ENCODE measurements at places on chromosomes 2 and 18.

DNA sequence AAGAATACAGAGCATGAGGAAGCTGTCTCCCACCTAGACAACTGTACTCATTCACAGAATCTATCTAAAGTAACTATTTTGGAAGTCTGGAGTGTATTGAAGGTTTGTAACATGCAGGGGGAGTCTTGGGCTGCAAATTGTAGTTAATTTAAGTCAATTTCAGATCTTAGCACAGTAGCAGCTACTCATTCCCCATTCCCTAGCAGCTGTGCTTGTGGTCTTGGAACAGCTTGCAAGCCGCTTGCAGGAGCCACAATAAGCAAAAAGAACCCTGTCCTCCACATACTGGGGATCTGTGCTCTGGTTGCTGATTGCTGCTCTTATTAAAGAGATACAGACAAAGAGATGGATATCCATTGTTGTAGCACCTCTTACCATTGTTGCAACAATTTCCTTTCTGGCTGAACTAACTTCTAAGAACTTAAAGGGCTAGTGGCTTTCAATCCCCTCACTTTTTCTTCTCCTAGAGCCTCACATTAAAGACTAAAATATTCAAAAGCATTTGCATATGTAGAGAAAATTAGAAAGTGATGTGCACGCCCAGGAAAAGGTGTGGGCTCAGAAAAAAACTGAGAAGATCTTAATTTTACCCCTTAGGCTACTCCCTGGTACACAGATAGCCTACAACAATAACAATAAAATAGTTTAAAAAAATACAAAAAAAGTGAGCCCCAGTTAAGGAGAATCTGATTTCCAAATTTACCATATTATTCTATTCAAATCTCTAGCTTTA lies 1775.1 kb upstream of the PIK3C3 start:
- no peak for DNase-seq

DNA sequence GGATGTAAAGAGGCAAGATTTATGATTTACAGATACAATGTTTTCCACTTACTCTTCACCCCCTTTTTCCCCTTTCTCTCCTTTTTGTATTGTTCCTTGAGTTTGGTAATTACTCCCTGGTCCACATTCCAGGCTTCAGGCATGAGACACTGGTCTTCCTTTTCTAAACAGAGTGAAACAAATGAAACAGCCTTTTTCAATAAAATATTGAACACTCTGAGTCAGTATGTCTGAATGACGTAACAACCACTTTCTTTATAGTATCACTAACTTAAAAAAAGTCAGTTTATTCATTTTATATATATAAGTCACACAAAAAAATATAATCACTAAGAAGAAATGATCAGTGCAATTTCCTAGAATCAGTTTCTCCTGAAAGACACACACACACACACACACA lies 79.7 kb downstream of the STRN start:
- no peak for DNase-seq

GRCh38 chr2:100606726-100607343 lies 44.0 kb downstream of the PDCL3 start:
- no peak for DNase-seq

DNA sequence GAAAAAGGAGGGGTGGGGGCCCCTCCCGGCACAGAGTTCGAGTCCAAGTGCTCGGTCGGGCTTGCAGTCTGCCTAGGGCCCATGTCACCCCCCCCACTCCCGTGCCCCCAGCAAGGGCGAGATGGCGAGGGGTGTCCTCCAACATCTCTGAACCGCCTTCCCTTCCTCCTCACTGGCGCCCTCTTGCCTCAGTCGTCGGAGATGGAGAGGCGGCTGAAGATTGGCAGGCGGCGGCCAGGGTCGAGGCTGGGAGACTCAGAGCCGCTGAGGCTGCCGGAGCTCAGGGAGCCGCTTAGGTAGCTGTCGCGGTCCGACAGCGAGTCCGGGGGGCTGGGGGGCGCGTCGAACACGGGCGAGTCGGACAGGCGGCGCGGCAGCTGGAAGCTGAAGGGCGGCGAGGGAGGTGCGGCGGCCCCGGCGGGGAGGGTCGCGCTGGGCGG lies 2.3 kb downstream of the ZFP36L2 start:
- DNase-seq, result peak; percentile 59

DNA sequence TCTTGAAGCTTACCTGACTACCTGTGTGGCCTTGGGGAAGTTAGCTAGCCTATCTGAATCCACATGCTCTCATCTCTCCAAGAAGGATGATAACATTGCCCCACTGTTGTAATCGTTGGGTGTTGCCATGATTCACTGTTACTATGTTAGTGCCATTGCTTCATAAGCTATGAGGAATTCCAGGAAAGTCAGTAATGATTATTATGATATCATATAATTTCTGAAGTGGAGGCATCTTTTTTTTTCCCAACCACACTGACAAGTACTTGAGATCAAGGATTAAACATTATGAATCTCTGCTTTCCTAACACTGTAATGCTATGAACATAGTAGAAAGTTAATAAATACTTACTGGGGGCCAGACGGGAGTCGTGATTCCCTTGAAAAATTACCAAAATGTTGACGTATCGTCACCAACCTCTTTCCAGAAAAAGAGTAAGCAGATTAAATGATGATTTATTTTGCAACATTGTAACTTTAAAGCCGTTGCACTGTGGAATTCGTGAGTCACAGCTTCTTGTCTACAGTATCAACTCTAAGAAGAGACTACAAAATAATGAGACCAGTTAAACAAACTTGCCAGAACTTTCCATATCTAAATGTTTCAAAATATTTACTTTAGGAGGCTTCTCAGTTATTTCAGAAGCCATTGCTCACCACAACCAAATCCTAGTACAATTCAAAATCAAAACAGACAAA lies 459.9 kb downstream of the PIK3C3 start:
- DNase-seq, result no peak

GRCh38 chr18:4172196-4173100 lies 282.7 kb downstream of the DLGAP1 start:
- no peak for DNase-seq

GRCh38 chr18:45361125-45361851 lies 254.0 kb upstream of the SLC14A2 start:
- no peak for DNase-seq

GRCh38 chr2:67164771-67165522 lies 232.2 kb upstream of the ETAA1 start:
- DNase-seq, result no peak

- DNase-seq, result peak; percentile 82
These were observed at the start of gene RAB12 for GRCh38 chr18:8608795-8609658. Gene RAB12, plus strand, starts transcription at chr18:8609437. Its CDS starts 3 bp downstream, at chr18:8609440.

- no peak for DNase-seq
These were observed 88.1 kb downstream of the NRXN1 start for GRCh38 chr2:50943791-50944190.

DNA sequence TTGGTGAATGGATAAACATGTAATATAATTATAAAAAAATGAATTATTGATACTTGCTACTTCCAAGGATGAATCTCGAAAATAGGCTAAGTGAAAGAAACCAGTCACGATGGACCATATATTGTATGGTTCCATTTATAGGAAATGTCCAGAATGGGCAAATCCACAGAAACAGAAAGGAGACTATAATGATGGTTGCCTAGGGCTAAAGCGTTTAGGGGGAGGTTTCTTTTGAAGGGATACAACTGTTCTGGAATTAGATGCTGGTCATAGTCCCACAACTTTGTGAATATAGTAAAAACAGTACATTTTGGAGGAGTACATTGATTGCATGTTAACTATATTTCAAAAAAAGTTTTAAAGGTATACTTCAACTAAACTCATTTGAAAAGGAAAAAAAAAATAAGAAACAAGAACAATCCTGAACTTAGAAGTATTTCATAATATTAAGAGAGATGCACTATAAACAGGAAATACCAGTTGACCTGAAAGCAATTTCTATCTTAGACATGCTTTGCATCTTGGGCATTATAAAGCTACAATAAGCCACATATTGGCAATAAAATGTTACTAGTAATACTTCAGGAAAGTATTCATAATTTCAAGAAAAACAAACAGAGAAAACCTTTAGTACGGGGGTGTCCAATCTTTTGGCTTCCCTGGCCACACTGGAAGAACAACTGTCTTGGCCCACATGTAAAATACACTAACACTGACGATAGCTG lies 130.0 kb downstream of the C2orf74 start:
- no peak for DNase-seq

GRCh38 chr2:43018179-43019024 lies 208.0 kb downstream of the ZFP36L2 start:
- no peak for DNase-seq

GRCh38 chr2:15889442-15890123 lies 50.8 kb upstream of the MYCN start:
- DNase-seq, result no peak

DNA sequence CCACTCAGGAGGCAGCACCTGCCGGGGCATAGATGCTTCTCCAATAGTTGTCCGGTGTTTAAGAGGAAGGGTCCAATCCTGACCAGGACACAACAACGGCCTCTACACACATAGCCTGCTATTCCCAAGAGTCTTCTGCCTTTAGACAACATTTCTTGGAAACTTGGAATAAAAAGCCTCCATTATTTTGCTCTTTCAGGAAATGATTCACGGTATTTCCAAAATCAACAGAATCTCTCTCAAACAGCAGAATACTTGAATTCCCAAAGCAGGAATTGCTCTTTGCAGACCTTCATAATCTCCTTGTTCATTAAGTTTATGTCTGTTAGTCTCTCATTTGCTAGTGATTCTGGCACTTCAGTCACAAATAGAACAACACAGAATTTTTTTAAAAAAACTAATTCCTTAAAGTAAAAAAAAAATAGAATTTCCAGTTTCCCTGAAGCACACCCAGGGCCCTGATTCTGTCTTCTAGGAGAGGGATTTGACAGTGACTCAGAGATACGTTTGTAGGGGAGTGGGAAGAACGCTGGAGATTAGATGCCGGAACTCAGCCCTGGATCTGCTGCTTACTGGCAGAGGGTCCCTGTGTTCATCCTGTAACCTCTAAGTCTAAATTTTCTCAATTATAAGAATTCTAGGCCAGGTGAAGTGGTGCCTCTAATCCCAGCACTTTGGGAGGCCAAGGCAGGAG lies 74.7 kb downstream of the NAB1 start:
- no peak for DNase-seq
